Urinary bladder (tissue), 4 donors: ENCODE measurements at places on chromosomes 1 and 21.

DNA sequence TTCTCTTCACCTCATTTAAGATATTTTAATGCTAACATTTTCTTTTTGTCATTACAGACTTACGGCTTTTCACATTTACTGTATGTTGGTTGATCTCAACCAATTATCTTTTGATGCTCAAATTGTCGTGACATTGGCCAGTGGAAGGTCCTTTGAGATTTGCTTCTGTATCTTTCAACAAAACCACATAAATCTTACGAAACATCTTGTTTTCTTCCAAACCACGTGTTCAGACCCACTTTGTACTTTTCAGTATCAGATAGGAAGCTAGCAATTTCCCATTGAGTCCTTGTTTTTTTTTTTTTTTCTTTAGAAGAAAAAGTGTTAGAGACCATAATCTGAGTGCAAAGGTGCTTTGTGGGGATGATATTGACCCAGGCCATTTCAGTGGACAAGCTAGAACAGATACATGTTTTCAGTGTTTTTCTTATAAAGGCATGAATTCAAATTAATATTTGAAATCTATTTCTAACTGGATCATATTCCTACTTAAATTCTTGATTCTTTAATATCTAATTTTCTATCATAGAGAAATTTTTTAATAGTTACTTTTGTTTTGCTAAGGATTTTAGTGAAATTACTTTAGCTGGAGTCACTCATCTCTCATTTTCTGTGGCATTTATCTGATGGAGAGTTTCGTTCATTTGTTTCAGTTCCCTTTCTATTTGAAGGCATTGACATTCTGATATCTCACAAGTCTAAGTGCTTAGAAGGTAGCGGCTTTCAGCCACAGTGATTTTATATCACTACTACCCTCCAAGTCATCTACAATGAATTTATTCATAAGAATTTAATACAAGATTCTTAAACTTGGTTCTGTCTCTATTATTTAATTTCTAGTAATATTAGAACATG, 26.7 kb downstream of the ATG4C start:
- no peak for DNase-seq

DNA sequence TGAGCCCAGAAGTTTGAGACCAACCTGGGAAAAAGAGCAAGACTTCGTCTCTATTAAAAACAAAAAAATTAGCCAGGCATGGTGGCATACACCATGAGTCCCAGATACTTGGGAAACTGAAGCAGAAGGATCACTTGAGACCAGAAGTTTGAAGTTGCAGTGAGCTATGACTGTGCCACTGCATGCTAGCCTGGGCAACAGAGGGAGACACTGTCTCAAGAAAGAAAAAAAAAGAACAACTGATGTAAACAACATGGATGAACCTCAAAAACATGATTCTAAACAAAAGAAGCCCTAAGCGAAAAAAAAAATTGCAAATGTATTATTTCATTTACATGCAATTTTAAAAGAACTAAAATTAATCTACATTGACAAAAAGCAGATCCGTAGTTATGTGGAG, 9.0 kb downstream of the LRRC40 start:
- DNase-seq = no peak

GRCh38 chr1:240508201-240508600, 103.8 kb downstream of the GREM2 start:
- no peak for DNase-seq

GRCh38 chr1:19648689-19649088, 4.6 kb downstream of the NBL1 start:
- DNase-seq = no peak

- DNase-seq = no peak
These were observed 26.9 kb downstream of the ETS2 start for GRCh38 chr21:38832664-38833063.
